ENCODE measurements at places on chromosomes 16 and 17. TPM values are rescaled to one million over a fixed set of nuclear protein-coding genes. Genes with fewer than 3 reads are reported as not detected.

Gene CACNG5
- not detected for total RNA-seq

Gene GLG1
- total RNA-seq = 225 TPM

Gene ST6GALNAC2
- total RNA-seq = 0.65 TPM

Gene GIT1
- 54.6 TPM for total RNA-seq

Gene KRT9
- total RNA-seq = not detected

Gene CEP295NL
- total RNA-seq = 0.52 TPM

GRCh38 chr16:3152277-3152990 is 17.6 kb downstream of the ZNF213 start:
- DNase-seq = peak; percentile 79

GRCh38 chr16:30541502-30542329 is 7.1 kb upstream of the ZNF747 start:
- no peak for DNase-seq

DNA sequence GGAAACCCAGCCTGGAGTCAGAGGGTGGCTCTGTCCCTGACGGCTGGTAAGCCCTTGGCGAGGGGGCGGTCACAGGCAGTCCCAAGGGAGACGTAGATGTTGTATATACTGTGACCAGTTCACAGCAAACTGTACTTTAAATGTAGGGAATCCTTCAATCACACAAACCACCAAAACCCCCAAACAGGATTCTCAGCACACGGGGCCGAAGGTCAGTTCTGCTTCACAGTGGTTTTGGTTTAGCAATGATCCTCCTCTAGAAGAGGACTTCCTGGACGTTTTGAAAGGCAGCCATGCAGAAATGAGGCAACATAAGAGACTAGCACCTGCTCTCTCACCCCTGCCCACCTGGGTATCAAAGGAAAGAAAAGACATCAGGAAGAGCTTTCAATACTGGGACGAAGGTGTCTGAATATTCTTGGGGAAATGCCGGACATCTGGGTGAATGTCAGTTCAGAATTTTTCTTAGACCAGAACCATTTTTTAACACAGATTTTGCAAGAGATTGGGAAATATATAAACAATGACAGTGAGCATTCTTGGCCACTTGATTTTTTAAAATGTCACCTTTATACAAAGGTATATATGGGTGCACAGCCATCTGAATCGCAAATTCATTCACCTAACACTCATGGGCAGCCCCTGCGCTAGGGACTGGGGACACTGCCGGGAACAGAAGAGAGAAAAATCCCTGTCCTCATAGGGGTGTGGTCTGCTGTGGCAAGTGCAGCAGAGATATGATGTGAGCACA is 74.2 kb downstream of the CRISPLD2 start:
- no peak for DNase-seq

DNA sequence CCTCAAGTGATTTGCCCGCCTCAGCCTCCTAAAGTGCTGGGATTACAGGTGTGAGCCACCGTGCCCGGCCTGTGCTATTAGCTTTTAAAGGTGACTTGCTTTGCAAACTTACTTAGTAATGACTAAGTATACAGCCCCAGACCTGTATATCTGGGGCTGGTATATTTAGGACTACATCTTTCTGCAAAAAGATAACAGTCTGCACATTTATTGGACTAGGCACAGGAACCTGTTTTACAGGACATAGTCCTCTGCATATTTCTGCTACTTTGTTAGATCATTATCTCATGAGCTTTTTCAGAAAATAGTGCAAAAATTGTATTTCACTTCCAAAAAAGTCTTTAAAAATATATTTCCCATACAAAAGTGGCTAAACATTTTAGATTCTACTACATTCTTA is 1.3 kb downstream of the KRT24 start:
- no peak for DNase-seq

- DNase-seq = no peak
Measured at GRCh38 chr16:17324451-17324850, 146.3 kb downstream of the XYLT1 start.

- DNase-seq = peak; percentile 36
Measured at GRCh38 chr17:65495122-65496055, 66.1 kb downstream of the AXIN2 start.

DNA sequence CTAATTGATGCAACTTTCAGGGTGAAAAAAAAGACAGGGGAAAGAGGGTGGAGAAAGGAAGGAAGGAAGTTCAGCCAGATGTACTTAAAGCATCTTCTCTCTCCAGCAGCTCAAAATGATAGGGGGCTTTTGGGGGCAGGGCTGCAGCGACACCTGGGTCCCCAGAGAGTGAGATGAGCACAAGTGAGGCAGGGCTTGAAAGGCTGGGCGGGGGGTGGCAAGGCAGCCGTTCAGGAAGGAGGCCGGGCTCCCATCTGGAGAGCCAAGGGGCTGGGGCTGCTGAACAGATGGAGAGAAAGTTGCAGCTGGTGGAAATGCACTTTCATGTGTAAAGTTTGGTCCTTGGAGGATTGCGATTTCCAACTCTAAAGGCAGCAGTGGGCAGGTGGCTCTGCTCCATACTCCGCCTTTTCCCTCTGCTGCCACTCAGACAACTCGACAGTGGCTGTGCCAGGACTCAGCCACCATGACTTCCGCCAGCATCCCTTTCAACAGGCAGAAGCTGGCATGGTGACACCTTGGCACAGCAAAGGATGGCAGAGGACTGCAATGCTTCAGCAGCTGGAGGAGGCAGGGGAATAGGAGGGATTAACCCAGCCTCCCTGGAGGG is 7.7 kb downstream of the SLC35B1 start:
- DNase-seq = no peak

- DNase-seq = no peak
Measured at GRCh38 chr17:41063449-41063848, 2.2 kb downstream of the KRTAP2-4 start.

DNA sequence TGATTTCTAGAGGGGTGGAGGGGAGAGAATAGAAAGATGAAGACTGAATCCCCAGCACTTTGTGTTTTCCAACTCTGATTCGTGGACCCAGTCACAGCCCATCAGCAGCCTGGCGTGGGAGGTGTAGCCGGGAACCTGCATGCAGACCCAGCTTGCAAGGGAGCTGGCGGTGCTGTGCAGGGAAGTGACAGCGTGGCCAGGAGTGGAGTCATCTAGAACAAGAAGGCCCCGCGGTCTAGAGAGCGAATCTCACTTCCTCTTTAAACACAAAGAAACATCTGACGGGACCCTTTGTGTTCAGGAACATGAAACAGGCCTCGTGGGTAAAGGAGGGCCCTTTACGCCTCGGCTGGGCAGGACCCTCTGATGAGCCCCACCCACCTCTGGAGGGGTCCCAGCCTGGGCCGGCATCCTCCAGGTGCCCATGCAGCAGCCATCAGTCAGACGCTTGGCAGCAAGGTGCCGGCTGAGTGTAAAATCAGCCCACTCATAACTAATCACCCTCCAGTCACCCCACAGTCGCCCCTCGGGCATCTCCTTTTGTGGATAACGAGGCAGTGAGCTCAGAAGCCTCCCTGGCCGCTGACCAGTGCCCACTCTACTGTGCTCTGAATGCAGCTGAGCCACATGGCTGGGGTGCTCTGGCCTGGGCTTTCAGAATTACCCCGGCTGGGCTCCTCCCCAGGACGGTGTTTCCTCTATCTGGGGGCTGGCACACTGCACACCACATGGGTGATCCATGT is 4.4 kb downstream of the SNAI3 start:
- DNase-seq = peak; percentile 73

GRCh38 chr16:72844225-72844920 is 203.6 kb downstream of the ZFHX3 start:
- no peak for DNase-seq

GRCh38 chr17:44283344-44284023 is 15.5 kb upstream of the SLC4A1 start:
- DNase-seq = no peak

- DNase-seq = peak; percentile 83
Measured at GRCh38 chr17:4945176-4945943, 3.0 kb downstream of the PFN1 start.

DNA sequence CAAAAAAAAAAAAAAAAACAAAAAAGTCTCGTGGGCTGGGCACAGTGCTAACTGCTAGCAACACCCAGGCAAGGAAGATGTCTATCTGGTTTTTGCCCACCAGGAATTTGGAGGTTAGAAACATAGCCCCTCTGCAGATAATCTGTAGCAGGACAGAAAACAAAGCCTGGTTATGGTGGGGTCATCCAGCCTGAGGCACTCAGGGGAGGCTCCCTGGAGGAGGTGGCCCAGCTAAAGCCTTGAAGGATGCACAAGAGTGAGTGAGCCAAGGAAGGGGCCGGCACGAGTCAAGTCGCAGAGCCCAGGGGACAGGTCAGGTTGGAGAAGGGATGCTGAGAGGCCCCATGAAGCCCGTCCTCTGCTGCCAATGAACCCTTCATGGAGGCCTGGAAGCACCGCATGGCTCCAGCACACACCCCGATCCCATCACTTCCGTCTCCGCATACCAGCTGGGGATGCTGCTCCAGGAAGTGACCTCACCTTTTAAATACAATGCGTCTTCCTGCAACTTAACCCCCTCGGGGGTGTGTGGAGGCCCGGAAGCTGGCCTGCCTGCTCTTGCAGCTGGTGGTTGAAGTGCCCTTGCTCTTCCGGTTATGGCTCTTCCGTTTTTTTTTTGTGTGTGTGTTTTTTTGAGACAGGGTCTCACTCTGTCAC is 86.5 kb downstream of the ENGASE start:
- DNase-seq = no peak

DNA sequence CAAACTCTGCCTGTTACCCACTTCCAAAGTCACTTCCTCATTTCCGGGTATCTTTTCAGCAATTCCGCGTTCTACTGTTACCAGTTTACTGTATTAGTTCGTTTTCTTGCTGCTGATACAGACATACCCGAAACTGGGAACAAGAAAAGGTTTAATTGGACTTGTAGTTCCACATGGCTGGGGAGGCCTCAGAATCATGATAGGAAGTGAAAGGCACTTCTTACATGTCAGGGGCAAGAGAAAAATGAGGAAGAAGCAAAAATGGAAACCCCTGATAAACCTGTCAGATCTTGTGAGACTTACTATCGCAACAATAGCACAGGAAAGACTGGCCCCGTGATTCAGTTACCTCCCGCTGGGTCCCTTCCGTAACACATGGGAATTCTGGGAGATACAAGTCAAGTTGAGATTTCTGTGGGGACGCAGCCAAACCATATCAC is 30.9 kb downstream of the PAFAH1B1 start:
- DNase-seq = no peak

DNA sequence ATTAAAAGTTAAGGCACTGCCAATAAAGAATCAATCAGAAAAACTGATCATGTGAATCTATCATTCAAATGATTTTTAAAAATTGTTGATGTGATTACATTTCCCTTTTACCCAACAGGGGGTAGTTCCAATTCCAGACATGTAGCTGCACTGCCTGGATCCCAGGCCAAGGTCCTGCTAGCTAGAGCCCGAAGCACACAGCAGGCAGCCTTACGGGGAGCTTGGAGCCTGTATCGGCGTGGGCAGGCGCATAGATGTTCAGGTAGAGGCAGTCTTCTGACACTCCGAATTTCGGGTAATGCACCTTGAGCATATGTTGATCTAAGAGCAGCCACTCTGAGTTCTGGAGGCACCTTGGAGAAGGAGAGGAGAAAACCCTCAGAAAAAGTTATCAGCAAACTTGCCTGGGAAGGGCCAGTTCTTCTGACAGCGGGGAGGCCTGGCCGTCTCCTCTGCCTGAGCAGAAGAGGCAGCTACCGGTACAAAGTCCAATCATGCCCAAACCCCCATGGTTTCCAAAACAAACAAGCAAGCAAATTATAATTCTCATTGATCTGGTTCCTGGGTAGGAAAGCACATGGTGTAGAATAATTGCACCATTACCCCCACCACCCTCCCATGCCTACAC is 3.6 kb downstream of the CES5A start:
- no peak for DNase-seq

DNA sequence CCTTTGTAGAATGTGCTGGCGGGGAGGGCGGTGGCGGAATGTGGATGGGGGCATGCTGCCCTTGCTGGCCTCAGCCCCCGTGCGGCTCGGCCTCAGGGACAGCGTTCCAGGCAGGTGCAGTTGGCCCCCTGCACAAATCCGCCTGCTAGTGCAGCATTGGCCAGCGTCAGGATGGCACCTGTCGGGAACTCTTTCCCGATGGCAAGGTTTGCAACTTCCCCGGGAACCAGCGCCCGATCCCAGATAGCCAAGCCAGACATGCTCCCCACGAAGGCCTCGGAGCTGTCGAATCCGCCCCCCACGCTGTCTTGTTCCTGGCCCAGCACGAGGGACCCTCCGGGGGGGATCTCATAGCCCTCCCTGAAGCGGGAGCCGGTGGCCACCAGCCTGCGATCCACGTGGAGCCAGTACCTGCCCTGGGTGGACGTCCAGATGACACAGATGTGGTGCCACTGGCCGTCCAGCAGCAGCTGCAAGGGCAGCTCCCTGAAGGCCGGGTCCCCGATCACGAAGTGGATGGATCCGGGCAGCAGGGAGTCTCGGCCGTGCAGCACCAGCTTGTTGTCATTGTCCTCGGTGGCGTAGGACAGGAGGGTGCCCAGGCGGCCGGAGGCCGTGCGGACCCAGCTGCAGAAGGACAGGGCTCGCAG is 2.8 kb downstream of the PTX4 start:
- no peak for DNase-seq

- no peak for DNase-seq
Measured at GRCh38 chr16:25796239-25796638, 104.5 kb downstream of the HS3ST4 start.
